Mesothelial cell of epicardium (in vitro differentiated cells): ENCODE measurements at places on chromosomes 12 and 14. TPM values are rescaled to one million over a fixed set of nuclear protein-coding genes. Genes with fewer than 3 reads are reported as not detected.

GRCh38 chr12:130559806-130560205, 156.3 kb downstream of the RIMBP2 start:
- H3K4me1 ChIP-seq: no peaks in the 10 kb centered on the region
- H3K27ac ChIP-seq: no peak overlapping the region
- no peak for DNase-seq
- H3K27me3 ChIP-seq: peaks cover 16% of the 10 kb centered on the region

DNA sequence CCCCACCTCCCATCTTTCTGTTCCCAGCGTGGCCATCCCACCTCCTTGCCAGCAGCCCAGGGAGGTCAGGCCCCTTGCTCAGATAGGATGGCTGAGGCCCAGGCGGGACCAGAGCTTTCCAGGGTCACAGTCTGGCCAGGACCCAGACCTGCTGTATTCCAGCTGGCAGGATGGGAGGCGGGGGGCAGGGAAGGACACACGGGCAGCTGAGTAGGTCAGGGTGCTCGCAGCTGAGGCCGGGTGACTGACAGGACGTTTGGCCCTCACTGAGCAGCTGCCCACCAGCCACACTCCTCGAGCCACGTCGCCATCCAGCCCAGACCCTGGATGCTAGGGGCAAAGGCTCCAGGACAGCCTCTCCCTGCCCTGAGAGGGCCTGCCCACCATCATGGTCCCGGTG, 4.0 kb downstream of the NUDT14 start:
- no peaks in the 10 kb centered on the region for H3K36me3 ChIP-seq
- H3K27ac ChIP-seq: no peak overlapping the region
- no peak overlapping the region for H3K4me3 ChIP-seq

GRCh38 chr14:57299511-57299910, 30.7 kb downstream of the AP5M1 start:
- H3K27me3 ChIP-seq: no peaks in the 10 kb centered on the region
- H3K4me1 ChIP-seq: no peaks in the 10 kb centered on the region
- no peak overlapping the region for H3K4me3 ChIP-seq
- H3K27ac ChIP-seq: no peak overlapping the region
- H3K36me3 ChIP-seq: no peaks in the 10 kb centered on the region
- DNase-seq: no peak

GRCh38 chr12:15214851-15215601, 6.2 kb downstream of the RERG start:
- H3K4me3 ChIP-seq: no peak overlapping the region
- H3K36me3 ChIP-seq: peaks cover 15% of the 10 kb centered on the region
- H3K27me3 ChIP-seq: no peaks in the 10 kb centered on the region

- peaks cover 97% of the 10 kb centered on the region for H3K27me3 ChIP-seq
- peaks cover 4% of the 10 kb centered on the region for H3K4me1 ChIP-seq
- H3K4me3 ChIP-seq: no peak overlapping the region
- DNase-seq: no peak
- no peak overlapping the region for H3K27ac ChIP-seq
These were observed 4.9 kb upstream of the OTX2 start for GRCh38 chr14:56814969-56815700.

- peaks cover 5% of the 10 kb centered on the region for H3K36me3 ChIP-seq
- H3K4me3 ChIP-seq: no peak overlapping the region
- no peaks in the 10 kb centered on the region for H3K27me3 ChIP-seq
- H3K27ac ChIP-seq: no peak overlapping the region
- no peak for DNase-seq
- peaks cover 15% of the 10 kb centered on the region for H3K4me1 ChIP-seq
These were observed 12.9 kb downstream of the COL2A1 start for GRCh38 chr12:47991106-47992061.

- H3K4me1 ChIP-seq: peaks cover 5% of the 10 kb centered on the region
- H3K27ac ChIP-seq: no peak overlapping the region
- no peaks in the 10 kb centered on the region for H3K36me3 ChIP-seq
- H3K27me3 ChIP-seq: peaks cover 28% of the 10 kb centered on the region
- DNase-seq: no peak
These were observed 6.0 kb downstream of the LTB4R start for GRCh38 chr14:24317141-24317928.

DNA sequence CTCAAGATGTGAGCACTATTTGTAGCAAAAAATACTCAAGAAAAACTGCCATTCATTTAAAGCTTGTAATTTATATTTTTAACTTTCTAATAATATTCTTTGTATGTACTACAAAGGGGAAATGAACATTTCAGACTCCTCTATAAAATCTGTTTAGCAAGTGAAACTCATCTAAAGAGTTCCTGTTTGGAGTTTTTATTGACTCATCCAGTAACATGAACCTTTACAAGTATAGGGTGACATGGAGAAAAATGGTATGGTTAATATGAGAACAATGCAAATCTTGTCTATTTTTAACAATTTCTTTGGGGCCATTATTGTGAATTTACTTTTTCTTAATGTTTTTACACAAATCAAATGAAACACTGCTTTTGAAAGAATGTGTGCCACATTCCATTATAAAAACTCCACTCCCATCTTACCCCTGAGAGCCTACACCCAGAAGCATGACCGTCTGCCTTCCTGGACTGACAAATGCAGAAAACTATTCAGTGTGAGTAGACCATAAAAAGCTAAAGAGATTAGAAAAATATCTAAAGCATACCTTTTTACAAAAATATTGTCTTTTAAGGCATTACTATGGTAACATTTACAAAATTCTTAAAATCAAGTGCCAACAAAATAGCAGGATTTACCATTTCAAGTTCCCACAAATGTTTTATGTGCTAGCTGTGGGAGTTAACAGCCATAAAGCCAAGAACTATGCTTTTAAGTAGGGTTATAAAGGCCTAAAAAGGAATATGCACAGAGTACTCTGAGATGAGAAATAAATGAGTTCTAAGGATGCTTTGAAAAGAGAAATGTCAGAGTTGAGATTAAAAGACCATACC, 144.0 kb downstream of the ADAMTS20 start:
- no peak overlapping the region for H3K4me3 ChIP-seq
- DNase-seq: no peak
- H3K27me3 ChIP-seq: no peaks in the 10 kb centered on the region
- no peaks in the 10 kb centered on the region for H3K36me3 ChIP-seq
- H3K4me1 ChIP-seq: peaks cover 42% of the 10 kb centered on the region

DNA sequence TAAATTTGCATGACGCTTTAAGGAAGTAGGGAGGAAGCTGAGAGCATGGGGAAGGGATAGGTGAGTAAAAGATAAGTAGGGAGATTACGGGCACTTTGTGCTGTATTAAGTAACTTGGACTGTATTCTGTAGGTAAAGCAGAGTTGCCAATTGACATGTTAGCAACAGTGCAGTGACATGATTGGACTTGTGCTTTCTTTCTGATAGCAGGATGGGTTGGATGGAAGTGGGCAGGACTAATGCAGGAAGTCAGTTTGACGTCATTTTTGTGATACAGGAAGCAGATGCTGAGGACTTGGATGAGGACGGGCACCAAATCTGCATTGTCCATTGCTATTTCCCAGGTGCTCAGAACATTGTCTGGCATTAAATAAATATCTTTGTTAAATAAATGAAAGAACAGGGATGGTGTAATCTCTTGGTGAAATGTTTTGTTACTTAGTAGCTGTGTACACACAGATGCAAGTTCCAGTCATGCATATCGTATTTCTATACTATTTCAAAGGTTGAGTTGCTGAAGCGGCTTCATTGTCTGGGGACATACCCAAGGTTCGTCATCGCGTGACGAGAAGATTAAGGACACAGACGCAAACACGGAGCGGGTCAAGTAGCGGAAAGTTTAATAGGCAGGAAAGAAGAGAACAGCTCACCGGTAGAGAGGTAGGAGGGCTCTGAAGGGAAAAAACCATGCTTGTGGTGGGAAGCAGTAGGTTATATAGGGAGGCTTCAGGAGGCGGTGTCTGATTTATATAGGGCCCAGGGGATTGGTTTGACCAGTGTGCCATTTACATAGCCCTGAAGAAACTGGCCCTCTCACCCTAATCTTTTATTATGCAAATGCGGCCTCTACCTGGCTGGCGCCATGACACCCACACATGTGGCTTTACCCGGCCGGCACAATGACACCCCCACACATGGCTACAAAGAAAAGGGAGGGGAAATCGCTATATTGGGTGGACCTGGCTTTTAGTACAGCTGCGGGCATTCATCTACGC, 30.7 kb downstream of the GUCY2C start:
- no peak for DNase-seq
- H3K27ac ChIP-seq: no peak overlapping the region
- H3K4me3 ChIP-seq: no peak overlapping the region
- H3K27me3 ChIP-seq: no peaks in the 10 kb centered on the region

The CYP46A1 gene
- 1.9 to 2.4 TPM (median 2.3 TPM) in 3 replicates for total RNA-seq

The GNB3 gene
- 22.9 to 24.3 TPM (median 23.0 TPM) in 3 replicates for total RNA-seq

The NFATC4 gene
- total RNA-seq: 291 to 298 TPM (median 292 TPM) in 3 replicates
